ENCODE measurements at places on chromosomes 2 and 18.

GRCh38 chr2:203446071-203446481 is 89.0 kb downstream of the RAPH1 start:
- DNase-seq = no peak

GRCh38 chr18:59657012-59657411 is 40.2 kb downstream of the CCBE1 start:
- DNase-seq = no peak

GRCh38 chr2:33516456-33516995 is 40.1 kb downstream of the RASGRP3 start:
- DNase-seq = no peak

DNA sequence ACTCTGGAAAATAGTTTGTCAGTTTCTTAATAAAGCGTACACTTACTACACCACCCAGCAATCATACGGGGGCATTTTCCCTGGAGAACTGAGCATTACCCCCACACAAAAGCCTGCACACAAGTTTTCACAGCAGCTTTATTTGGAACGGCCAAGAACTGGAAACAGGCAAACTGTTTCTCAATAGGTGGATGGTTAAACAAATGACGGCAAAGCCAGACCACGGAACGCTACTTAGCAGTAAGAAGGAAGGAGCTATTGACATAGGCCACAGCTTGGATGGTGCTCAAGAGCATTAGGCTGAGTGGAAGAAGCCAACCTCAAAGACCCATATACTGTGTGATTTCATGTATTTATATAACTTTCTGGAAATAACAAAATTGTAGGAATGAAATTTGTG is 9.0 kb downstream of the MALL start:
- DNase-seq = no peak

DNA sequence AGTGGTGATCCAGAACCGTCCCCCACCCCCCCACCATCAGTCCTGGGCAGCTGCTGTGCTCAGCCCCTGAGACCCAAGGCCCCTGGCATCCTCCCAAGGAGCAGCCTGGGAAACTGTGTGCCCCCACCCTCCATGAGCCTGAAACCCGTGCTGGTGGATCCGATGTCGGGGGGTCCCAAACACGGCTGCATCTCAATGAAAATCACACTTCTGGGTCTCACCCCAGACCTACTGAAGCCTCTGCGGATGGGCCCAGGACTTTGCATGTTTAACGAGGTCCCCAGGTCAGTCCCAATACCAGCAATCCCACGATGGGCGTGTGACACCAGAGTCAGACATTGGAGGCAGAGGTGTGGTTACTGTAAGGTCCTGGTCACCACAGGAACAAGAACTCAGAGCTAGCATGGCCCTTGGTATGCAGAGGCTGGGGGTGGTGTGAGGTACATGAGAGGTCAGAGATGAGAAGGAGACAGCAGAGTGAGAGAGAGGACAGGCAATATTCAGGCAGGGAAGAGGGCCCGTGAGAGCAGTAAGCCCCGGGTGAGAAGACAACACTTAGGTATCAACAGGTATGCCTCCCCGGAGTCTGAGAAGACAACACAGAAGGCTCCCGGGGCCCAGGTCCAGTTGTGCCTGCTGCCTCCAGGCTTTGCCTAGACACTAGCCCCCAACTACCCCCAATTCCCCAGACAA is 32.6 kb downstream of the MRPL35 start:
- no peak for DNase-seq

Data from T follicular helper cell (primary cell).